ENCODE measurements at places on chromosomes 3 and 15.

- peak; percentile 52 for DNase-seq
Observed at GRCh38 chr3:31695280-31696008, 162.7 kb downstream of the STT3B start.

DNA sequence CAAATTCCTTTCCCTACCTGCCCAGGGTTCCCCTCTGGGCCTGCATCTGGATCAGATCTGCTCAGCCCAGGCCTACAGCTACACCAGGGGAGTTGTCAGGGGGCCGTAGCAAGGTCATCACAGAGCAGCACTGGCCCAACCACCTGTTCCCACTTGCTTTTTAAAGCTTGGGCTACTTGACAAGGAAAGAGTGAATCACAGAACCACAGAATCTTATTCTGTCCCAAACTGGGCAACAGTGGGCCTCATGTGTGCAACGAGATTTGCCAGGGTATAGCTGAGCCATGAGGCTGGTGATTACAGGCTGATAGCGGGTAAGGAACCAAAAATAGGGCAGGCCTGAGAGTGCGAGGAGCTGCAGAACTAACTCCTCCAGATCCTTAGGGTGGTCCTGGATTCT, 66.7 kb downstream of the MYLK start:
- DNase-seq: no peak

DNA sequence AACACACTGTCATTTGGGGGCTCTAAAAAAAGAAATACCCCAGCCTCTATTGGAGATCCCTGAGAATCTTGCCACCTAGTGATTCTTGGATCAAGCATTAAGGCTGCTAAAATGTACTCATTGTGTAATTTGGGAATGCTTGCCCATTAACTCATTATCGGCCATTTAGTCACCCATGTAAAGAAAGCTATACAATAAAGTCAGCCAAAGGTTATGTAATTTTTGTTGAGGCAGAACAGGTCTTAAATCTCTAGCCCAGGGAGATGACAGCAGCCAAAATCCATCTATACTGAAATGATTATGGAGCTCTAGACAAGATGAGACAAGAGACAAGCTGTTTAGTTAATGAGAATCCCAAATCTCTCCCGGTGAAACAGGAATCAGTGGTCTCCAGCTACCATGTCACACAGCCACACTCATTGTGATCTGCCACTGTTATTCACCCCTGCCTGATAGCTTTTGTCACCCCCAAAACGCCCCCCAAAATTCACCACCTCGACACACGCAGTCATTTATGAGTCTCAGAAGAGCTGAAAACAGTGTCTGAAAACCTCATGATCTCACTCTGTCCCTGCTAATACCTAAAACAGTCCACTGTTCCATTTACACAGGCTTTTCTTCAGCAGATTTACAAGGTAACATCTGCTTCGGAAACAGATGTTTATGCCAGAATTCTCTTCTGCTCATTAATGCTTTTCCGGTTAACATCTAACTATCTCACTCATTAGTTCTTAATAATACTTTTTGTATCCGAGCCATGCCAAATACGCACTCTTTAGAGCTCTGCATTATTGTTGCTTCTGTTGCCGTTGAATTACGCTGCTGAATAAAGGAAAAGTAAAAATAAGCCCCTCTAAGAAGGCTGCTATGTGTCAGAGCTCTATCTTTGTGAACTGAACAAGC, 138.5 kb downstream of the RORA start:
- DNase-seq: no peak

- no peak for DNase-seq
Observed at GRCh38 chr15:60614862-60615771, 136.2 kb upstream of the ICE2 start.

- no peak for DNase-seq
Observed at GRCh38 chr15:52787123-52787503, 3.0 kb downstream of the ONECUT1 start.

DNA sequence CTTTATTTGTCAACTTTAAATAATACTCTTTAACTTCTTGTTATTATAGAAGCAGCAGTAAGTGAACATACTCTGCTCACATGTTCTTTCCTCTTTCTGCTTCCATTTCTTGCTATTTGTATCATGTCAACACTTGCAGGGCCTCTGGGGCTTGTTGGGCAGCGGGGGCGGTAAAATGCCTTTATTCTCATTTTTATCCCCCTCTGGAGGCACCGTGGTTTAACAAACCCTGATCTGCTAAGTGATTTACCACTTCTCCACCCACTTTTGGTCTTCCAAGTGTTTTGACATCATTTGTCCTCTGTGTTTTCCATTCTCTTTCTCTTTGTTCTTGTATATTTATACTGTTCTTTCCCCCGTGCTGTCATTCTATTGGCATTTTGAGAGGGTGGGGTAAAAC, 33.9 kb downstream of the SCN10A start:
- no peak for DNase-seq

GRCh38 chr3:106943071-106943470, 434.2 kb upstream of the CCDC54 start:
- DNase-seq: no peak

GRCh38 chr3:78176869-78177268, 1137.0 kb downstream of the ROBO2 start:
- no peak for DNase-seq

GRCh38 chr15:79400650-79401049, 31.5 kb upstream of the MINAR1 start:
- no peak for DNase-seq

GRCh38 chr3:122021811-122022401, at the start of gene ILDR1:
Gene ILDR1, minus strand, starts transcription at chr3:122022247. Its CDS starts 170 bp downstream, at chr3:122022077.
- DNase-seq: no peak

DNA sequence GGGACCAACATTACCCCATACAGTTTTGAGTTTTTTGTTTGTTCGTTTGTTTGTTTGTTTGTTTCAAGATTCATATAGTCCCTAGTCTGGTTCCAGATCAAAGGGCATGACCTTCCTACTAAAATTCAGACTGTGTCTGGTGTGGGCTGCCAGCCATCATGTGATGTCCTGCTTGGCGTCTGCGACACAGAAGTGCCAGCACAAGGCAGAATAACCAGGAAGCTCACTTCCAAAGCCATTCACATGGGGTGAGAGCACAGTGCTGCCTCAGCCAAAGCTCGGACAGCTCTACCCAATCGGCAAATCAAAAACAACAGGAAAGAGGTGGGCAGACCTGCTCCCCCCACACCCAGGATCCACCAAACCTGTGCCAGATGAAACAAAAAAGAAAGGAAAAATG, 142.6 kb upstream of the THBS1 start:
- no peak for DNase-seq

DNA sequence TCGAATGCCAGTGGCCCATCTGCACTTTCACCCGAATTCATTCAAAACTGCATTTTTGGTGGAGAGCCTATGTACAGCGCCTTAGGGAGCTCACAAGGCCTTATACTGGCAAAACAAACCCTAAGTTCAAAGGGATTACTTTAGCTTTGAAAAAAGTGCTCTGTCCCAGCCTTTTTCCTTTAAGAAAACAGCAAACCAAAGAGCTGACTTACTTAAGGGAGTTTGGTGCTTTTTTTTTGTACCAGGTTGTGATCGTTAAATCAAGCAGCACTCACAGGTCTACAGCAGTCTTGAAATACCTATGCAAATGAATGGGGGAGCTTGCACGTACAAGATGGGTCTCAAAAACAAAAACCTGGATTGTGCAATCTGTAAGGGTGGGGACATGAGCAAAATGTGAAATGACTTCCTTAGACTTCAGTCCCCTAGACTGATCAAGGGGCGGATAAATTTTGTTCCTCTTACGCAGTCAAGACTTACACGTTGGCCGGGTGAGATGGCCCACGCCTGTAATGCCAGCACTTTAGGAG, 11.6 kb upstream of the PIK3CB start:
- DNase-seq: no peak

GRCh38 chr3:12571986-12572385, 15.1 kb downstream of the MKRN2 start:
- no peak for DNase-seq

DNA sequence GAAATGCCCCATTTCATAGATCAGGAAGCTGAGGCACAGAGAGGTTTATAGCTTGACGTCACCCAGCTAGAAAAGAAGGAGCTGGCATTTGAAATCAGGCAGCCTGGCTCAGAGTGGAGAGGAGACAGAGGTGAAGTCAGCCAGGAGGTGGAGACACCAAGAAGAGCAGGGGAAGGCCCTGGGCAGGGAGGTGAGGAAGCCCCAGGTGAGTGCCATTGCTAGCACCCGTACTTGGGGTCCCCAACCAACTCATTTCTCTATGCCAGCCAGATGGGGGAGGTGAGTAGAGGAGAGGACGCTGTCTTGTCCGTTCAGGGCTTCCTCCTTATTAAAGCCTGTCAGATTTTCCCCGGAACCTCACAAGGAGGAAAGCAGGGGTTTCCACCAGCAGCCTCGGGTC, 149.6 kb upstream of the TLE3 start:
- no peak for DNase-seq

DNA sequence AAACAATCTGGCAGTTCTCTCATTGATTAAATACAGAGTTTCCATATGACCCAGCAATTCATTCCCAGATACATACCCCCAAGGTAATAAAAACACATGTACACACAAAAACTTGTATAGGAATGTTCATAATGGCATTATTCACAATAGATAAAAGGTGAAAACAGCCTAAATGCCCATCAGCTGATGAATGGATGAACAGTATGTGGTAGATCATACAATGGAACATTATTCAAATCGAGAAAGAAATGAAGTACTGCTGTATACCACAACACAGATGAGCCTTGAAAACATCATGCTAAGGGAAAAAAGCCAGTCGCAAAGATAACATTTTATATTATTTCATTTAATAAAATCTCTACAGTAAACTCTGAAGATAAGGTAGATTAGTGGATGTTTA, 71.2 kb downstream of the SLTM start:
- DNase-seq: no peak

- DNase-seq: no peak
Observed at GRCh38 chr3:157861076-157861765, 245.0 kb downstream of the SHOX2 start.

DNA sequence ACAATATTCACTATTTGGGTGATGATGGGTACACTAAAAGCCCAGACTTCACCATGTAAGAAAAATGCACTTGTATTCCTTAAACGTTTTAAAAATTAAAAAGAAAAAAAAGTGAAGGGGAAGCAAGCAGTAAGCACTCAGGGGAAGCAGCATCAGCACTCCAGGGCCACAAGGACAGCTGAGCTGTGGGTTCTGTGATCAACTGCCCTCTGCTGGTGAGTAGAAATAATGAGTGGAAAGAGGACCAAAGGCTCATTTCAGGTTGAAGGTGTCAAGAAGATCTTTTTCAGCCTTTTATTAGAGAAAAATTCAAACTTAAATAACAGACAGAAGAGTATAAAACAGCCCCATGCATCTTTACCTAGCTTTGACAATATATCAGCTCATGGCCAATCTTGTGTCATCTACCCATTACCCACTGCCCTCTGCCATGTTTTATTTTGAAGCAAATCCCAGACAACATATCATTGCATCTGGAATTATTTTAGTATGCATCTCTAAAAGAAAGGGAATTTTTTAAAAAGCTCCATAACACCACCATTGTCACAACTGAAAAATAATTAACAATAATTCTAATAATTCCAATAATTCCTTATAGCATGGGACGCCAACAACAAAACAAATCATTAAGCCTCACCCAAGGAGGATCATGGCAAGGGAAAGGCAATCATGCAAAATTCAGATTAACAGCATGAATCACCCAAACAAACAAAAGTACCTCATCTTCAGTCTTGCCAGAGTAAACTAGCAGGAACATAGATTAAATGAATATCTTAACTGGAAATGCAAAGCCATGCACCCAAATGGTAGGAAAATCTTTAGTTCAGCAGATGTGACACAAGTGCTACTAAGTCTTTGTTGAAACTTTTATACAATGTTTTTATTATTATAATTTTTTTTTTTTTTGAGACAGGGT, 42.5 kb downstream of the TAMM41 start:
- DNase-seq: peak; percentile 77

- DNase-seq: no peak
Observed at GRCh38 chr3:15520804-15521572, 518 bp downstream of the COLQ start.

- no peak for DNase-seq
Observed at GRCh38 chr3:4888913-4889846, 90.1 kb upstream of the BHLHE40 start.
